ENCODE measurements at places on chromosomes 2 and 18.

DNA sequence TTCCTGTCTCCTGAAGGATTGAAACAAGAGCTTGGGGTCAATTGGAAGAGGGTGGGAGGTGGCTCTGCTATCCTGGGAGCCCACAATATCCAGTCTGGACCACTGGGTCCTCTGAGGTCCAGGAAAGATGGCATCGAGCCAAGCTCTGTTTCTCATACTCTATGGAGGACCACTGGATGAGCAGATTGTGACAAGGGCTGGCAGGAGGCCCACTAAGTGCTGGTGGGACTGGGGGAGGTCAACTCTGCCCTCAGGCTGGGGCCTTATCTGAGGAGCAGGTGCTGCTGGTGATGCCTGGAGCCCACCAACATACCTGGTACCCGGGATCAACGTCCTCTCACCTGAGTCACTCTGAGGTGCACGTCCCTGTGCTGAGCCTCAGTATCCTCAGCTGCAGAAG lies 142.4 kb downstream of the NDUFA10 start:
- DNase-seq = no peak

DNA sequence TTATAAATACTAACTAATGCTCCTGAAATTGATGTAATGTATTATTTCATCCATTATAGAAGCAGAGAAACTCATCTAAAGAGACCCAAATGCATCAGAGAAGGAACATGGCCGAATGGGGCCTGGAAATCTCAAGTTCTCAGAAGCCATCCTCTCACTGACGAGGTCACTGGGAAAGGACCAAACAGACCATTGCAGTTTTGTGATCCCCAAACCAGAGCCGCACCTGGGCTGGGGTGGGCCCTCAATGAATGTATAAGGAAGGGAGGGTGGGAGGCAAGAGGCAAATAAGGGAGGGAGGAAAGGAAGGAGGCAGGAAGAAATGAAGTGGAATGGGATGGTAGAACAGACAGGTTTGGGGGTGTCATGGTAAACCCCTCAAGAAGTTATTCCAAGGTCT lies 245.3 kb upstream of the ID2 start:
- DNase-seq = no peak

DNA sequence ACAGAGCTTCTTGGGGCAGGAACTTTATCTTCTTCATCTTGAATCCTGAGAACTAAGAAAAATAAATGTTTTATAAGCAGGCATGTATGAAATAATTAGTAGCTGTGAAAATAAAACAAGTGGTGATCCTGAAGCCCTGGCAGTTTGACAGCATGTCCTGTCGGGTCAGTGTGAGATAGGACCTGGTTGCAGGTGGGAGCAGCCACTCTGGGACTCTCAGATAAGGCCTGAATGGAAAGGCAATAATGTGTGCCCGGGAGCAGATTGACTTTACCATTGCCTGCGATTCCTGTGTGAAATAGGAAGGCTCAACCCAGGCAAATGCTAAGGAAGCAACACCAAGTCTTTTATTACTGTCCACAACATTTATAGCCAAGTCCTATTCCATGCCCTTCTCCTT lies 132.4 kb downstream of the LYPD6B start:
- no peak for DNase-seq

DNA sequence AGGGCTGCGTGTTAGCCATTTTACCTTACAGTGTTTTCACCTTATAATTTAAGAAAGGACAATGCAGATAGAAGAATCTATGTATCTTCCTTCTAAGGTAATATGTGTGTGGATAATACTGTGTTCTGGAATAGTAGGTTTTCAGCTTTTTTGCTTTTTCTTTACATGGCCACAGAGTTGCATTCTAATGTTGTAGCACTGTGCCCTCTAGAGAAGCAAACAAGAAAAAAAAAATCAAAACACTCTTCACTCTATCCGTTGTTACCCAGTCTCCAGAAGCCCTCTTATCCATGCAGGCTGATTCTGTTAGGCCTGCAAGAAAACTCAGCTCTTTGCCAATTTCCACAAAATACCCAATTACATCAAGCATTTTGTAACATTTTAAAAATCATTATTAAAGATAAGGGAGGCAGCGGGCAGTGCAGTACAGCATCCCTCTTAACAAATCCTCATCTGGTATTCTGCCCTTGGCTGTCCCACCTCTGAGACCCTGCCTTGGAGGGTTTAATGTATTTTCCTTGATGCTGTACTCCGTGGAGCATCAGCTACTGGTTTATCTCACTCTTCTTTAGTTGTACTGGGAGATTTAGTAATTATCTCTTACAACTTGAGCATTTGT lies 41.8 kb downstream of the CDH7 start:
- no peak for DNase-seq

DNA sequence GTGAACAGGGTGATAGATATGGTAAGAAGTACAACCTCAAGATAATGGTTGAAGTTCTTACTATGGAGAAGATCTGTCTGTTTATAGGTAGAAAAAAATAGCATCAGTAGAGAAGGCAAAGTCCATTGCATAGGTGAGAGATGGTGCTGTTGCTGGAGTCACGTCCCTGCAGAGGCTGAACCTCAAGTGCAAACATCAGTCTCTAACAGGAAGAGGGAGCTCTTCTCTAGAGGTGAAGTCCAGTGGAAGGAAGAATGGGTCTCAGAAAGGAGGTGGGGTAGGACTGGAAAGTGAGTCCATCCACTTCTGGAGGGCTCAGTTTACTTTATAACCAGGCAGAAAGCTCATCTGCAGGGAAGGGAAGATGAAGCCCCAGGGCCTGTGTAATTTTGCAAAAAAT lies 337.7 kb downstream of the MEIS1 start:
- DNase-seq = no peak

DNA sequence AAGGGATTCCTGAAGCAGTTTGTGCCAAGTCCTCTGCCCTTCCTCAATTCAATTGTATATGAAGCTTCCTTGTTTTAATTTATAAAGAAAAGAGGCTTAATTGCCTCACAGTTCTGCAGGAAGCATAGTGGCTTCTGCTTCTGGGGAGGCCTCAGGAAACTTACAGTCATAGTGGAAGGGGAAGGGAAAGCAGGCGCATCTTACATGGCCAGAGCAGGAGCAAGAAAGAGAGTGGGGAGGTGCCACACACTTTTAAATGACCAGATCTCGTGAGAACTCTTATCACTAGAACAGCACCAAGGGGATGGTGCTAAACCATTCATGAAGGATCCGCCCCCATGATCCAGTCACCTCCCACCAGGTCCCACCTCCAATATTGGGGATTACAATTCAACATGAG lies 114.2 kb downstream of the SGPP2 start:
- no peak for DNase-seq

- no peak for DNase-seq
These were observed 23.7 kb downstream of the NCAPH start for GRCh38 chr2:96359310-96359709.

GRCh38 chr2:191100216-191100615 lies 50.6 kb downstream of the STAT4 start:
- DNase-seq = no peak

DNA sequence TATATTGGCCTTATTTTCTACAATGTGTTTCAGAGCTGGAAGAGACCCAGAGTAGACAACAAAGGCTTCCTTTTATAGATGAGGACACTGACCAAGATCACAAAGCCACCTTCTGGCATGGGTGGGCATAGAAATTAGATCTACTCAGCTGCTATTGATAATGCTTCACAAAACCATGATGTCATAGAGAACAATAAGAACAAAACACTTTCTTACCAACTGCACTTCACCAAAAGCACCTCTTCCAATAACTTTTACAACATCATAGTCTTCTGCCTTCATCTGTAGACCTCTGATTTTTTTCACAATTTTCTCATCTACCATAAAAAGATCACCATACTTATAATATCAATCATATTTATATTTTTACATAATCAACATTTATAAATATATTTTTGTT lies 58.1 kb downstream of the ROCK2 start:
- no peak for DNase-seq

DNA sequence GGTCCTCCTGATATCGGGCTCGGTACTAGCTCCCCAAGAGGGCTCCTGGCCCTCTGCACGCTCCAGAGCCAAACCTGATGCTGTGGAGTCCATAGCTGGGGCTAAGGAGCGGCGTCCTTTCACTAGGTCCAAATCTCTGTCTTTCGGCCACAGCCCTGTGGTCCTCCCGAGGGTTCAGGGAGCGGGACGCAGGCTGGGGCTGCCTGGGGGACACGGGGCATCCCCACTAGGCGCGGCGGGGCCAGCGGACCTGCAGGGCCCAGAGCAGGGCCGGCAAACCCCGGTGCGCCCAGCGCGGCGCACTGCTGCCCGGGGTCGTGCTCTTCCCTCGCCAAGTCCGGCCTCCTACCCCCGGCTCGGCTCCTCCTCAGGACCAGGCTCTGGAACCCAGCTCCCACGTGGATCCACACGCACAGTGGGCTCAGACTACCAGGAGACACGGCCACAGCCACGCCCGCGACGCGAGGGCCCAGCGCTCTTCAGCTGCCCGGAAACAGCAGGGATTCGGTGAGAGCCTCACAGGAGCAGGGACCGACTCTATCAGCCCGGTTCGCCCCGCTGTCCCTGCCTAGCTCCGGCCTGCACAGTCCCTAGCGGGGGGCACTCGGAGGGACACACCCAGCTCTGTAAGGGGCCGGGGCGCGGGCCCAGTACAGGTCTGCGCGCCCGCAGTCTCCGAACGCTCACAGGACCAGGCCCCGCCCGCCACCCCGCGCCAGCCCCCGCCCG lies 593 bp downstream of the ZNF514 start:
- DNase-seq = no peak

DNA sequence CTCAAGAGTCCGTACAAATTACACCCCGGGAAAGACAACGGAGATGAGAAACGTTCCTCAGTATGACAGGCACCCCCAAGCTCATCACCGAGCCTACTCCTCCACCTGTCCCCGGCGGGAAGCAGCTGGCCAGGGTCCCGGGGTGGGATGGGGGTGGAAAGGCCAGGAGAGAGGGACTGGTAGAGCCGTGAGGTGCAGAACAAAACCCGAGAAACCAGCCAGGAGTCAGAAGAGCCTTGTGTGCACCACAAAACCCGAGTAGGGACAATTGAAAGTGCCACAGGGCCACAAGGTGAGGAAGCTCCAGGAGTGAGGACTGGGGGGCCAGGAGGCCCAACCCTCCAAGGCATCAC lies 75.5 kb upstream of the SALL3 start:
- DNase-seq = no peak

GRCh38 chr18:51290860-51291259 lies 93.4 kb upstream of the MEX3C start:
- DNase-seq = no peak

- DNase-seq = no peak
These were observed 178.8 kb downstream of the ICOS start for GRCh38 chr2:204115137-204116056.

DNA sequence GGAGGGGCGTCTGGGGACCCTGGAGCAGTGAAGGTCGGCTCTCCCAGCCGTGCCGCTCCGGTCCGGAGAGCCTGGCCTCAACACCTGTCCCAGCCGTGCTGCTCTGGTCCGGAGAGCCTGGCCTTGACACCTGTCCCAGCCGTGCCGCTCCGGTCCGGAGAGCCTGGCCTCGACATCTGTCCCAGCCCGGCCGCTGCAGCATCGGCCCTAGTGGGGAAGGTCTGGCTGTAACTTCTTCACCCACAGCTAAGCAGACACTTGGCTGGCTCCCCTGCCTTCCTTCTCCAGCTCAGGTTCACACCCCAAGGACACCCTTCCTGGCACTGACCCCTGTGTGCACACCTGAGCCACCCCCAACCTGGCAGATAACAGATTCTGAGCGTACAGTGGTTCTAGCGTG lies 4.6 kb downstream of the KCNG2 start:
- DNase-seq = no peak
